ENCODE measurements at places on chromosomes 2 and 18.

- H3K36me3 ChIP-seq, result no peaks in the 10 kb centered on the region
- no peaks in the 10 kb centered on the region for H3K27me3 ChIP-seq
- no peak overlapping the region for H3K4me3 ChIP-seq
- no peak overlapping the region for H3K27ac ChIP-seq
- H3K4me1 ChIP-seq, result peaks cover 12% of the 10 kb centered on the region
These were observed 11.5 kb downstream of the TMEM163 start for GRCh38 chr2:134707330-134707676.

DNA sequence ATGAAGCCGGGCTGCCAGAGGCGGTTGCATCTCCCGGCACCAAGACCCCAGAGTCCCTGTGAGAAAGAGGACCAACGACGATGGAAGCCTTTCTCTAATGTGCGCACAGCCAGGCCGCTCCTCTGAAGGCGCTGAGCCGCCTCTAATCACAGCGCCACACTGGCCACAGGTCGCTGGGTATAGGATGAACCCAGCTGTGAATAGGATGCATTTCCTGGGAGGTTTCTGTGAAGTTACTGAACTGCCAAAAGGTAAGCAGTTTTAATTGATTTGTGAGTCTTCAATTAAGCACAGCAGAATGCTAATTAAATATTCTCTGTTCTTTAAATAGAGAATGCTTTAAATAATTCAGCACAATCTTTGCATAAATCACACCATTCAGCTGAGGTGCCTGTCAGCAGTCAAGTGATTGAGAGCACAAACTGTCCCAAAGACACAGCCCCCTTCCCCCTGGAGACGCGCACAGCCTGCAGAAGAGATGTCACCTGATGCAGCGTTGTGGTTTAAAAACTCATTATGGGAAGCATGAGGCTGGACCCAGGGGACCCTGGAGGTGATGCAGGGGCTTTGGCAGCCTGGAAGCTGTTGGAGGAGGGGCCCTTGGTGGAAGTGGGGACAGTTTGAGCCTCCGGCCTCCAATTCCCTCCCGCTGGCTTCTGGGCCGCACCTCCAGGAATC lies 98.1 kb downstream of the RTP5 start:
- no peaks in the 10 kb centered on the region for H3K36me3 ChIP-seq
- no peaks in the 10 kb centered on the region for H3K4me1 ChIP-seq
- DNase-seq, result peak; percentile 28
- H3K4me3 ChIP-seq, result no peak overlapping the region
- H3K27ac ChIP-seq, result no peak overlapping the region

DNA sequence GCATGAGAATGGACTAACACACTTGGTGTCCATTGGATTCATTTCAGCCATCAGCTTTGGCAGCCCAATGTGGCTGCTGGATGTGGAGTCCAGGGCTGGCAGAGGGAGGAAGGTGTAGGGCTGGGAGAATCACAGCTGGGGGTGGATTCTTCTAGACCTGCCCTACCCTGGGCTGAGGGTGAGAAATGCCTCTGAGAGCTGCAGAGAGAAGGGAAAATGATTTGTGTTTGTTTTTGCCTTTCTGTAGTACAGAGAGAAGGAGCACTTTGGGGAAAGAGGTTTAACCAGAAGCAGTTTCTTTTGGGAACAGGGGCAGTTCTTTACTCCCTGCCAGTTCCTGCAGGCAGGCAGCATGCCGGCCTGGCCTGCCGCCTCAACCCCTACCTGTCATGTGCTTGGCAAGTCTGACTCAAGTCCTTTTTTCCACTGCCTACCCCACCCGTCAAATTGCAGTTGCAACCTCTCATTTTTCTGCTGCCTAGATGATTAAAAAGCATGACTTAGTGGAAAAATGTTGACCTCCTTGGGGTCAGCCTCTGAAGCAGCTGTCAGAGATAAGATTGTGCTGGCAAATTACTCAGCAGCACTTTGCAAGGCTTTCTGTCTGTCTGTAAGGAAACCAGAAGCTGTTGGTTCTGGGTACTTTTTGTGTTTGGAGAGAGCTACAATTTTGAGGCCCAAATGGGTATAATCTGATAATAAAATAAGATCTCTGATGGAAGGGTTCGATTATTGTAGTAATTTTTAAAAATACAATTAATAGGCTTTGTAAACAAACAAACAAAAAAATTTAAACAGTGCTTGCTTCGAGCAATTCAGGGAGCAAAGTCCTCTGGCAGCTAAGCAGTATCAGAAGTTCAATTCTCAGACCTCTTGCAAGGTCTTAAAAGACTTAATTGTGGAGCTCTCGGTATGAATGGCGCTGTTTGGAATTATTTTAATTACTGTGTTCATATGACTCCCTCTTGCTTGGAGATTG lies 21.7 kb downstream of the LBH start:
- no peak overlapping the region for H3K27ac ChIP-seq
- H3K27me3 ChIP-seq, result no peaks in the 10 kb centered on the region
- no peak overlapping the region for H3K4me3 ChIP-seq
- no peak for DNase-seq
- peaks cover 33% of the 10 kb centered on the region for H3K4me1 ChIP-seq

GRCh38 chr2:121214296-121214695 lies 70.7 kb downstream of the TFCP2L1 start:
- H3K27me3 ChIP-seq, result no peaks in the 10 kb centered on the region
- no peaks in the 10 kb centered on the region for H3K36me3 ChIP-seq
- DNase-seq, result no peak
- H3K4me1 ChIP-seq, result no peaks in the 10 kb centered on the region
- H3K27ac ChIP-seq, result no peak overlapping the region

DNA sequence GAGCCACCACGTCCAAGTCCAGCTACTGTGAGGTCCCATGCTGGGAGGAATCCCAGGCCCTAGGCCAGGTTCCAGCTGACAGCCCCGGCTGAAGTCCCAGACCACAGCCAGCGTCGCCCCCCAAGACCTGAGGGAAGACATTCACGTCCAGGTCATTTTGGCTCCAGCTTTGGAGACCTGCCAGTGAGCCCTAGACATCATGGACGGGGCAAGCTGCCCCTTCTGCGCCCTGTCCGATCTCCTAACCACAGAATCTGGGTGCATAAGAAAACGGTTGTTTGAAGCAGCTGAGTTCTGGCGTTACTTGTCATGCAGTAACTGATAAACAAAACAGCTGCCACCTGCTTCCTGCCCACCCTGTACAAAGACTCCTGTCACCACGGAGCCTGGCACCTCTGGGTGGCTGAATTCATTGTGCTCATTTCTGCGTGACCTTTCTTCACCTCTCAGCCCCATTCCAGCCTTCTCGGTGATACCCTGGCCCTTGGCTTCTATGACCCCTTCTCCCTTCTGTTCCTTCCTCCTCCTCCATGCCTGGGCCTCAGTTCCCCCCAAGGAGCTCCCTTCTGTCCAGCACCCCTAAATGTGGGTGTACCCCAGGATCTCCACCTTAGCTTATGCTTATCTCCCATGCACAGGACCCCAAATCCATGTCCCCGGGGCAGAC lies 72.6 kb upstream of the SMAD7 start:
- no peaks in the 10 kb centered on the region for H3K36me3 ChIP-seq
- no peak overlapping the region for H3K4me3 ChIP-seq
- DNase-seq, result no peak

GRCh38 chr2:2219984-2220383 lies 111.1 kb downstream of the MYT1L start:
- no peaks in the 10 kb centered on the region for H3K27me3 ChIP-seq
- no peaks in the 10 kb centered on the region for H3K36me3 ChIP-seq

DNA sequence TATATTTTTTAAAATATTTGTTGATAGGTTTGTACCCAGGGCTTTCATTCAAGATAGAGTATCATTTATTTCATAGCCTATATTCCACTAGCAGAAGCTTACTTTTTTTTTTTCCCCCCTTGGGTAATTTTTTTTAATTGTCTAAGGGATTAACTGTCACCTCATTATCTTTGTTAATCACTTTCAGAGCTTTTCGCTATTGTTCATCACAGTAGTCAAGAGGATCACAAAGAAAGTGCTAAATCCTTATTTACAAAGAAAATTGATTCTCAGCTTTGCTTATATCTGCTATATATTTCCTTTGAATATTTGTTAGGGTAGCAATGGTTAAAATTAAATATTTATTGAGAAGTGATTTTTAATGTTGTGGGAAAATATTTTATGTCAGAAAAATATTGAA lies 59.0 kb downstream of the CAMKMT start:
- H3K27me3 ChIP-seq, result no peaks in the 10 kb centered on the region
- H3K4me3 ChIP-seq, result no peak overlapping the region
- peaks cover 13% of the 10 kb centered on the region for H3K36me3 ChIP-seq

DNA sequence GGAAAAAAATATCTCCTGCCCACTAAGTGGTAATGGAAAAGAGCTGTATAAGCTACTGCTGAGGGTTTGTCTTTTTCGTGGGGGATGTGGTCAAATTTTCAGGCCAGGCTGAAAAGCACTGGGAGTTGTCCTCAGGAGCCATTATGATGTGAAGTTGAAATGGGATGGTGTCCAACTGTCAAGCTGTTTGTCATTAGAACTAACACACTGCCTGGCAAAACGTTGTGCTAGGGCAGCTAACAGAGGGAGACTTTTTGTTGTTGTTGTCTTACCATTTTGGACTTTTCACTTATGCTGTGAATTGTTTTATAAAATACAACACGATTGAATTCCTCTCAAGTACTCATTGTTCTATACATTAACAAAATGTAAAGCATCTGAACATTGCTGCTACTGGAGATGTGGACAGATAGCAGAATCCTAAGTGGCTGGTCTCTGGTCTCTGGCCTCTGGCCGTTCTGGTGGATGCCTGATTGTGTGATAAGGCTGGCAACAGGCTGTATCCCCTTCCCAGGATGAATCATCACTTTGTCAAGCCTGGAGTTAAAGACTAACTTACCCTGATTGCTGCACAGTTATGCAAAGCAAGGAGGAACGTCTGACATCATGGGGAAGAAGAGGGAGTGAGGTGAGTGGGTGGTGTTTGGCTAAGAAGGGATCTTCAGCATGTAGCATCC lies 2.3 kb downstream of the MYO1B start:
- peaks cover 10% of the 10 kb centered on the region for H3K27me3 ChIP-seq
- no peak overlapping the region for H3K4me3 ChIP-seq
- H3K27ac ChIP-seq, result no peak overlapping the region
- no peaks in the 10 kb centered on the region for H3K36me3 ChIP-seq

GRCh38 chr2:28469304-28469703 lies 26.6 kb upstream of the PLB1 start:
- no peaks in the 10 kb centered on the region for H3K4me1 ChIP-seq
- no peaks in the 10 kb centered on the region for H3K27me3 ChIP-seq
- H3K4me3 ChIP-seq, result no peak overlapping the region
- no peak for DNase-seq
- no peak overlapping the region for H3K27ac ChIP-seq

- no peak overlapping the region for H3K4me3 ChIP-seq
- H3K4me1 ChIP-seq, result no peaks in the 10 kb centered on the region
- no peak for DNase-seq
- no peaks in the 10 kb centered on the region for H3K27me3 ChIP-seq
These were observed 228.7 kb downstream of the PID1 start for GRCh38 chr2:229042349-229042748.

All from neural progenitor cell (in vitro differentiated cells).